T-helper 2 cell treated with Interferon-gamma antibody and Interleukin-4, amounts not matched to agents 5 μg/mL and 100 μg/mL, for 36 hours (primary cell): ENCODE measurements at places on chromosomes 5 and 9.

DNA sequence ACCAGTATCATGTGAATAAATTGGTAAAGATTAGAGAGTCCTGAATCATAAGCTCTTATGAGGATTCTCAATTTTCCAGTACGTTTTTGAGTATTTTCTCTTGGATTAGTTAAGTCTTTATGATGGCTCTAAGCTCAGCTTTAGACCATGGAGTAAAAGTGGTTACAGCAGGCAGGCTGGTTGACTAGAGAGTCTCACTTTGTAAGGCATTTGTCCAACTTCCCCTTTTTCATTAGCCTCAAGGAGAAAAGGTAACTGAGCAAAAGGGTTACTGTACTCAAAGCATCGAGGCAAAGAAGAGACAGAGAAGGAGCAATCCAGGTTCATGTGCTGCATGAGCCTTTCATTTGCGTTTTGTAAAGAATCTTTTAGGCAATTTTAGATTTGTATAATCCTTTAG lies 8.5 kb downstream of the NOP16 start:
- DNase-seq = no peak

DNA sequence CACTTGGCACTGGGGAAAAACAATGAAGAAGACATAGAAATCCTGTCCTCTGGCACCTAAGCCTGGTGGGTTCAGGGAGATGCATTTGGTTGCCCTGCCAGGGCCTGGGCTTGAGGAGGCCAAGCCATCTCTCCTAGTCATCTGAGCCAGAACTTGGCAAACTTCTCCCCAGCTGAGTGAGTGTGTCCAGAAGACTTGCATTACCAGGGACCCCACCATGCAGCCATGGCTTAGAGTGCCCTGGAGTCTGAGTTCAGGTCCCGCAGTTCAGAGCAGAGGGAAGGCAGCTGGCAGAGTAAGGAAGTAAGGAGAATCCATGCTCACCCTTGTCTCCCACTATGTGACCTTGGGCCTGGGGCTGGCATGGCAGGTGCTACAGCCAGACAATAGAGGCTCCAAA lies 37.4 kb upstream of the FCN1 start:
- no peak for DNase-seq

GRCh38 chr9:125756518-125756917 lies 9.3 kb downstream of the PBX3 start:
- no peak for DNase-seq

DNA sequence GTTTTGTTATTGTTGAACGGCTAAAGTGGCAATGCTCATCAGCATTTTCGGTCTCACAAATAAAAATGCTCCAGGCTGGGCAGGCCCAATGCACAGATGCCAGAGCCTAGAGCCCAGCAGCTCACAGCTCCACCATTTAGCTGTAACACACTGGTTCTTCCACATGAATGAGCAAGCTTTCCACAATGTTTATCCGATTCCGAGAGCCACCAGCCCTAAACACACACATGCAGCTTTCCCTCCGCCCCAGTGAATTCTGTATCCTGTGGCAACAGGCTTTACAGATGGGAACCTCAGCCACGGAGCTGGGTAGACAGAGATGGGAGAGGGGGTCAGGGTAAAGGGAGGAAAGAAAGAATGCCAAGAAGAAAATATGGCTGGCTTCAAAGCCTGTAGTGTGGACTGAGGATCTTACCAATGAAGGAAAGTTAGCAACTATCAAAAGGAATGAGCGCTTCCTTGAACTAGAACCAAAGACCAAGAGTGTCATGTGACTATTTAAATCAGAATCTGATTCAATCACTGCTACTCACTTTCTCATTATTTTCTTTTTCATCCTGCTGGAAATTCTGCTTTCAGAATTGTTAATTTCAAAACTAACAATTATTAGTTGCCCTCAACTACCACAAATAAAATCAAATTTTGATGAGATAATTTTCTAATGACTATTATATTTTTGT lies 77.1 kb downstream of the MRPS27 start:
- no peak for DNase-seq

- no peak for DNase-seq
These were observed 385.2 kb downstream of the FAM170A start for GRCh38 chr5:120014535-120014934.

DNA sequence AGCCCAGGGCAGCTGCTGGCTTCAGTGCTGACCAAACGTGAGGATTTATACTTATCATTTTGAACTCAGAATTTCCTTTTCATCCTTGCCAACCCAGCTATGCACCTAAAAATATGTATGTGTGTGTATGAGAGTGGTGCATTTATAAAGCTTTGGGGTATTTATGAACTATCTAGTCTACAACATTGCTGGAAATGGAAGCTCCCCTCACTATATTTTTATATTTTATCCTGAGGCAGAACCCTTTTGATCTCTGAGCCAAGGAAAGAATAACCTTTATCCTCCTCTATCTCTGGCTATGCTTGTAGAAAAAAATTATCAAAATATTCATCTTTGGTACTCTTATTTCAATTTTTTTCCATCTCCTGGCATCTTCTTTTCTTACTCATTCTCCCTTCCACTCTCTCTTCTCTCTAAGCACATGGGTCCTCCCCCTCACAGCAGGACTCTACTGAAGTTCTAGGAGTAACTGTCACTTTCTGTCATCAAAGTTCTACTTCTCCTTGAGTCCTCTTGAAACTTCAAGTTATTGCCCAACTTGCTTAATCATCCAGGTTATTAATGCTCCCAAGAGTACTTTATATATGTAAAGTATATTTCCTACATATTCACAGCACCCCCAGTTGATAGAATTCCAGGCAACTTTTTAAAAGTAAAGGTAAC lies 190.9 kb downstream of the HINT1 start:
- DNase-seq = no peak

- no peak for DNase-seq
These were observed 18.3 kb downstream of the LAMC3 start for GRCh38 chr9:131027048-131027871.

DNA sequence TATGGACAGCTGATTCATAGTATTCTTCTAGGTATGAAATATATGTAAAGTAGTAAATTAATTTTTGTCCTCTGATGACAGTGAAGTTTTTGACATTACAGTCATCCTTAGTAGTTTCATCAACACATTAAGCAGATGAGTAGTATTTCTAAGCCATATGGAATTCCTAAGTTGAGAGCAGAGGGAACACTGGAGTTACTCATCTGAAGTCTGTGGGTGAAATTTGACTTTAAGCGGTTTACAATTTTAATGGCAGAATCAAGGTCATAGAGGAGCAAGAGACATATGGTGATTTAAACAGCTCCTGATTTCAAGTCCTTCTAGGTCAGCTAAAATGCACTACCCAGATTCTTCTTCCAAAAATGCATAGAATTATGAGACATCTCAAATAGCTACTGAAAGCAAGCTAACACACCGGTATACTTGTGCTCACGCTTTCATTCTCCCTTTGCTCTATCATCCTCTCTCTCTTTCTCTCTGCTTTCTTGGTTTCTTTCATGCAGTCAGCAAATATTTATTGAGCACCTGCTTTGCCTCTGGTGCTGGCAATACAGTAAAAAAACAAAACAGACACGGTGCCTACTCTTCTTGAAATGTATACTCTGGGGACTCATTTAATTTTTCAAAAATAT lies 235.9 kb downstream of the FER start:
- DNase-seq = no peak

DNA sequence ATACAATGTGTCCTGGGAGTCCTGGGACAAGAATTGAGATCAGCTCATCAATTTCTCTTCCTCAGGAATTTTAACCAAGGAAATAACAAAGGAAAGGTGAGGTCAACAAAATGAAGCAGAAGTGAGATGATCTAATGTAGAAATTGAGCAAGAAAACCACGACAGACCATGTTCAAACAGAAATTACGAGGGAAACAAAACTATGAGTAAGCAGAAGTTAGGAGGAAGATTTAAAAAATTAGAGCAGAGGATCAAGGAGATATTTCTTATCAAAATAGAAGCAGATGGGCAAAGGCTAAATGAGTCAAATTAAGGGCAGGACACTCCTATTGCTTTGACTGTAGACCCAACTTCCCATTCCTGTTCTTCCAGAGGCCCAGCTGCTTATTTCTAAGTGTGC lies 97.4 kb downstream of the HINT1 start:
- DNase-seq = no peak

GRCh38 chr9:121566481-121567465 lies 67.1 kb upstream of the GGTA1 start:
- no peak for DNase-seq
